ENCODE measurements at places on chromosomes 1 and 21.

- peak; percentile 85 for DNase-seq
Observed at GRCh38 chr1:25796811-25797458, 3.1 kb upstream of the SELENON start.

DNA sequence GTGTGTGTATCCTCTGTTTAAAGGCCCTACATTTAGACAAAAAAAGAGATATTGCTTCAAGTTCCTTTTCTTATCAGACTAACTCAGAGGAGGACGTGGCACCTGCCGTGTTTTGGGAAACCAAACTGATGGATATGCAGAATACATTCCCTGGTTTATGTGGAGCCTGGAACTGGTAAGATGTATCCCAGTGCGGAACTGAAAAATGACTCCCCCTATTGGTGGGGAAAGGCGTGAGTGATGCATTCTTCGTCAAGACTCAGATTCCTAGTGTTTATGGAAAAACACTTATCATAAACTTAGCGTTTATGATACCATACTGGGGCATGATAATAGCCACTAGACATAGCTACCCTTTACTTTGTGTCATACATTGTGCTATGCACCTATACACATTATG, 154.2 kb downstream of the ZNF326 start:
- no peak for DNase-seq

DNA sequence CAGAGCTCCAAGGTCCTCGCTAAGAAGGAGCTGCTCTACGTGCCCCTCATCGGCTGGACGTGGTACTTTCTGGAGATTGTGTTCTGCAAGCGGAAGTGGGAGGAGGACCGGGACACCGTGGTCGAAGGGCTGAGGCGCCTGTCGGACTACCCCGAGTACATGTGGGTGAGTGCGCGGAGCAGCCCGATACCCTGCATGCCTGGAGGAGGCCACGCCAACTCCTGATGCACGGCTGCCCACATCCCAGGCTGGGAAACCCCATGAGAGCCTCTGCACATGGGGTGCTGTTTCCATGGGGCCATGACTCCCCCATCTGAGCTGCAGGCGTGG, 43.0 kb upstream of the TRAPPC10 start:
- no peak for DNase-seq

GRCh38 chr1:76426606-76427005, 352.1 kb downstream of the ST6GALNAC3 start:
- no peak for DNase-seq

DNA sequence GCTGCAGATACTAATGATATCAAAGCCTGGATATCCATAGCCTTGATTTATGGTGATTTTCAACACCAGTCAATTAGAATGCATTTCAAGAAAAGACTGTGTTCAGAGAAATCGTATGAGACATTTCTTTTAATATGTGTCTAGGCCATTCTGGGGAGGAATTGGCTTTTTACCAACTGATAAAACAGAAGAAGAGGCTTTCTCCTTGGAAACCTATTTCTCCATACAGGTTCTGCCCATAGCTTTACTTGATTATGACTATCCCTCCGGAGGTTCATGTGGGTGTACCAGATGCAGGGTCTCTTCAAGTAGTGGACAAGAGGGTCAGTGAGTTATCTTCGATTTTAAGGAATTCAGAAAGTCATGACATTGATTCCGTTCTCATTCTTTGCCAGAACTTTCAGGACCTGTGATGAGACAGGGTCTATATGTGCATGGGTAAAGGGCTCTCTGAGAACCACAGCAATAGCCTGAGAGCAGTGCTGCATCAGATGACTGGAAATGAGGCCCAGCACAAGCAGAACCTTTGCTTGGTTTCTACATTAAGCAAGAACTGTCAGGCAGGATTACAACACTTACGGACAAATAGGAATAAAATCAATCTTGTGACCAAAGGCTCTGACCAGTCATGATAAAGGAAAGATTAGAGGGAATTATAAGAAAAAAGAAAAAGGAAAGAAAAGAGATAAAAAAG, 263.7 kb upstream of the SGIP1 start:
- DNase-seq = peak; percentile 32

DNA sequence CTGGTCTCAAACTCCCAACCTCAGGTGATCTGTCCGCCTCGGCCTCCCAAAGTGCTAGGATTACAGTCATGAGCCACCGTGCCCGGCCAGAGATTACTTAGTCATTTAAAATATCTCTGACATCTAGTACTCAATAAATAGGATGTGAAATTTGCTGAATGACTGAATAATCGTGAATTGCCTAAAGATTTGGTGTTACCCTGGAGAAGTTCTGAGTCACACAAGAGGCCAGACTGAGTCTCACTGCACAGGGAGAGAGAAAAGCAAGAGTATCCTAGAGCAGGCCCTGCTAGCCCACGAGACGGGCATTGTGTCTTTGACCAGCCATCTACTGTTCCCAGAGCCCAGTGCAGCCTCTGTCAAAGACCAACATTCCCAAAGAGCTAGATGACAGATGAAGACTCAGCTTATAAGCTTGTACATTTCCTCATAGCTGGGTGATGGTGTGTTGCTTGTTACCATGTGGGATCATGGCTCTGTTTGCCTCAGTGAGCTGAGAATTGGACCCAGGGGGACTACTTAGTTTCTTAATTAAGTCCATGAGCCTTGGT, 5.6 kb upstream of the EIF4G3 start:
- DNase-seq = no peak

- peak; percentile 57 for DNase-seq
Observed at GRCh38 chr1:166479052-166479631, 312.3 kb upstream of the FAM78B start.

- DNase-seq = peak; percentile 49
Observed at GRCh38 chr21:45607021-45607908, 36.3 kb upstream of the PCBP3 start.
